ENCODE measurements at places on chromosomes 5 and 9.
A peak's percentile ranks its signal among the peaks of the same experiment; 100 is the strongest.

DNA sequence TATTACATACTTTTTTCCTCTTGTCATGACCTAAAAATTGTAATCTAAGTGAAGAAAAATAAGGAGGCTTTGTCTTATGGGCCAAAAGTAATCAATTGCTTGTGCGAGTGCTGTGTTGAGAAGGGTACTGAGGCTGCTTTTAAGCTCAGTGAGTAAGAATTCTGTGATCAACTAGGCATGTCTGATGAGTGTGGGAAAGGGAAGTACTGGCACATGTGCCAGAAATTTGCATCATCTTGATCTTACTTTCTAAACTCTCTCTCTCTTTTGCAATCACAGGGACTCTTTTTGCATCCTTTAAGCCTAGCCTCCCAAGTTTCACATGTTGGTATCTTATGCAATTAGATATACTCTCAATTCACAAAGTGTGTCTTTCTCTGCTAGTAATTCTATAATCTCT, 329.9 kb downstream of the KIF4B start:
- H3K4me1 ChIP-seq = no peaks in the 10 kb centered on the region
- no peak for DNase-seq
- no peak overlapping the region for H3K27ac ChIP-seq
- no peak overlapping the region for H3K4me3 ChIP-seq
- no peaks in the 10 kb centered on the region for H3K27me3 ChIP-seq
- H3K36me3 ChIP-seq = no peaks in the 10 kb centered on the region

- no peaks in the 10 kb centered on the region for H3K27me3 ChIP-seq
- no peaks in the 10 kb centered on the region for H3K36me3 ChIP-seq
- H3K27ac ChIP-seq = peak overlapping the region; percentile 41
- DNase-seq = no peak
- no peak overlapping the region for H3K4me3 ChIP-seq
These were observed 50.7 kb upstream of the ARRDC3 start for GRCh38 chr5:91433861-91434260.

- H3K4me3 ChIP-seq = no peak overlapping the region
- H3K27ac ChIP-seq = no peak overlapping the region
- no peaks in the 10 kb centered on the region for H3K4me1 ChIP-seq
- no peaks in the 10 kb centered on the region for H3K36me3 ChIP-seq
These were observed 30.0 kb downstream of the SIL1 start for GRCh38 chr5:139167952-139168720.

GRCh38 chr5:37208883-37209797, 40.0 kb downstream of the CPLANE1 start:
- no peaks in the 10 kb centered on the region for H3K36me3 ChIP-seq
- DNase-seq = peak; percentile 46
- H3K27ac ChIP-seq = no peak overlapping the region
- no peaks in the 10 kb centered on the region for H3K27me3 ChIP-seq
- peaks cover 2% of the 10 kb centered on the region for H3K4me1 ChIP-seq

GRCh38 chr9:110337727-110338126, at the start of gene TXNDC8:
Gene TXNDC8 (minus strand): TSS chr9:110337863.
- no peak for DNase-seq
- H3K27ac ChIP-seq = no peak within 1 kb of the TSS
- no peak within 1 kb of the TSS for H3K4me3 ChIP-seq
- H3K4me1 ChIP-seq = no peaks in the 10 kb centered on the region
- no peaks in the 10 kb centered on the region for H3K27me3 ChIP-seq

- DNase-seq = peak; percentile 89
- peaks cover 28% of the 10 kb centered on the region for H3K4me1 ChIP-seq
- H3K4me3 ChIP-seq = peak within 1 kb of the TSS; percentile 89
- H3K27ac ChIP-seq = peak within 1 kb of the TSS; percentile 88
These were observed at the start of gene MOB3B for GRCh38 chr9:27529316-27530278. Gene MOB3B (minus strand): TSS chr9:27529814. CDS start chr9:27455550, 74,264 bp downstream.

DNA sequence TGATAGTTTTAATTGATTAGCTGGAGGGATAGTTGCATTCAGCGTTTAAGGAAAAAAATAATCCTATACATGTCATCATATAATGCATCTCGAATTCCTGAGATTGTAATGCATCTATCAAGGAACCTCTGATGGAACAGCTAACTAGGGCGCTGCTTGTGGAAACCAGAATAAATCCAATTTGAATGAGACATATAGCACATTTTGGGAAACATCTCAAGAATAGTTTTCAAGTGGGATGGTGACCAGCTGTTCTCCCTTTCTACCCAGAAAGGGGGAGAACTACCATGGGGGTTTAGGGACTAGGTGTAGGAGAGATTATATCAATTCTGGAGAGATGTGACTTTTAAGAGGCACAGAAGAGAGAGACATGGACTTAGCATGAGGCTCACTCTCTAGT, 319.3 kb upstream of the BRINP1 start:
- H3K4me3 ChIP-seq = no peak overlapping the region
- no peaks in the 10 kb centered on the region for H3K27me3 ChIP-seq
- no peak for DNase-seq
- no peak overlapping the region for H3K27ac ChIP-seq
- no peaks in the 10 kb centered on the region for H3K36me3 ChIP-seq

DNA sequence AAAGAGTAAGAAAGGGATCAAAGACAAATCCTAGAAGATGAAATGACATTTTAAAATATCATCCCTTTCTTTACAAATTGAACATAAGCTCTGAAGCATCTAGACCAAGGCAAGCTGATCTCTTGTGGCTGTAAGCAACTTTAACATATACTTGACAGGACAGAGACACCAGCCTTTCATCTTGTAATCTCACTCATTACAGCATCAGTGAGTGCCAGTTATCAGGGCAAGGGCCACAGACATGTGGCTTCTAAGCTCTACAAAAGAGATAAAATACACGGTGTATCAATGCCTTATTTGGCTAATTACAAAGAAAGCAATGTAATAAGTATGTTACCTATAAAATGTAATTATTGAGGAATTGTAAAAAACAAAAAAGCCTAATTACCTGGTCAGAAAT, 95.0 kb downstream of the DROSHA start:
- no peak for DNase-seq
- H3K36me3 ChIP-seq = no peaks in the 10 kb centered on the region
- H3K4me3 ChIP-seq = no peak overlapping the region
- no peaks in the 10 kb centered on the region for H3K27me3 ChIP-seq
- H3K4me1 ChIP-seq = no peaks in the 10 kb centered on the region

DNA sequence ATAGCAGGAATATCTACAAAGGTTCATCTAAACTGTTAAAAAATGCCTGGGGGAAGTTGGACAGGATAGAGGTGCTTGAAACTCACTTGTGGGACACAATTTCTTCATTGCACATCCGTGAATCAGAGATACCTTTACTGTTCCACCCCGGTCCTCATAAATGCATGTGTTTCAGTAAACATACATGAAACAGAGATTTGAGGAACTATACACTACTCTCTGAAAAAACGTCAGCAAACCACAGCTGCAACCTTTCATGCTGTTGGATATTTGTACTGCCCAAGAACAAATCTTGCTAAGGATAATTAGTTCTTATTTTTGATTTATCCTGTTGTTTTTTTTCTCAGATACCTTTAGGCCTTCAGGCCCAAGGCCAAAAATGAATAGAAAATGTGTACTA, 337.3 kb downstream of the KDM4C start:
- DNase-seq = peak; percentile 30
- H3K36me3 ChIP-seq = peaks cover 8% of the 10 kb centered on the region
- no peaks in the 10 kb centered on the region for H3K27me3 ChIP-seq
- peaks cover 10% of the 10 kb centered on the region for H3K4me1 ChIP-seq

GRCh38 chr5:56301069-56301468, 67.9 kb upstream of the ANKRD55 start:
- no peak overlapping the region for H3K27ac ChIP-seq
- H3K4me1 ChIP-seq = no peaks in the 10 kb centered on the region
- no peaks in the 10 kb centered on the region for H3K36me3 ChIP-seq
- no peaks in the 10 kb centered on the region for H3K27me3 ChIP-seq
- no peak for DNase-seq

DNA sequence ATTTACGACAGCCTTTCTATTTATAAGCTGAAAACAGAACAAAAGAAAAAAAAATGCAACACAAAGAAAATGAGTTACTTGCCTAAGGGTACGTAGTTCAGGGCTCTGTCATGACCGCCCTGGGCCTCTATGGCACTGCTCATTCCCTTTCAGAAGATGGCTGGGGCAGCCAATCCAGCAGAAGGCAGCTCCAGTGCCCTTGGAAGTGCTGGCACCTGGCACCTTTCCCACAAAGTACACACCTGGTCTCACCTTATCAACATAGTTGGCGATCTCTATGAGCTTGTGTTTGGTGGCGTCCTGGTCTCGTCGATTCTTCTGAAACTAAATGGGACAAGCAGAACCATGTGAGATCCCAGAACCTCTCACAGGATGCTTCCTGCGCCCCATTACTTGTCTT, 53.2 kb downstream of the NIPAL4 start:
- no peaks in the 10 kb centered on the region for H3K27me3 ChIP-seq
- no peak for DNase-seq
- H3K4me1 ChIP-seq = peaks cover 50% of the 10 kb centered on the region
- peak overlapping the region; percentile 83 for H3K27ac ChIP-seq

DNA sequence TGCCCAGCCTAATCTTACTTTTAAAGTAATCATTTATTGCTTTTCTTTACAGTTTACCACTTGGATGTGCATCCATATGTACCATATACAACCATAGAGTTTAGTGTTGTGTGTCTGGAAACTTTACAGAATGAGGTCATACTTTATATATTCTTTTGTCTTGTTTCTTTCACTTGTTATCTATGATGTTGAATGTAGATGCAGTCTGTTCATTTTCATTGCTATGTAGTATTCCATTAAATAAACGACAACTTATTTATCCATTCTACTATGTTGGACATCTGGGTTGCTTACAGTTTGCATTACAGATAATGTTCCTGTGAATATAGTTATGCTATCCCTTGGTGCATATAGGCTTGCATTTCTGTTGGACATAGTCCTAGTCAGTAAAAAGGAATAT, 21.3 kb upstream of the SMIM15 start:
- no peaks in the 10 kb centered on the region for H3K36me3 ChIP-seq
- DNase-seq = no peak
- H3K4me3 ChIP-seq = no peak overlapping the region
- H3K27me3 ChIP-seq = no peaks in the 10 kb centered on the region

GRCh38 chr5:14467886-14468285, 113.7 kb upstream of the OTULINL start:
- no peak overlapping the region for H3K27ac ChIP-seq
- no peak for DNase-seq
- no peaks in the 10 kb centered on the region for H3K27me3 ChIP-seq
- peaks cover 62% of the 10 kb centered on the region for H3K36me3 ChIP-seq

DNA sequence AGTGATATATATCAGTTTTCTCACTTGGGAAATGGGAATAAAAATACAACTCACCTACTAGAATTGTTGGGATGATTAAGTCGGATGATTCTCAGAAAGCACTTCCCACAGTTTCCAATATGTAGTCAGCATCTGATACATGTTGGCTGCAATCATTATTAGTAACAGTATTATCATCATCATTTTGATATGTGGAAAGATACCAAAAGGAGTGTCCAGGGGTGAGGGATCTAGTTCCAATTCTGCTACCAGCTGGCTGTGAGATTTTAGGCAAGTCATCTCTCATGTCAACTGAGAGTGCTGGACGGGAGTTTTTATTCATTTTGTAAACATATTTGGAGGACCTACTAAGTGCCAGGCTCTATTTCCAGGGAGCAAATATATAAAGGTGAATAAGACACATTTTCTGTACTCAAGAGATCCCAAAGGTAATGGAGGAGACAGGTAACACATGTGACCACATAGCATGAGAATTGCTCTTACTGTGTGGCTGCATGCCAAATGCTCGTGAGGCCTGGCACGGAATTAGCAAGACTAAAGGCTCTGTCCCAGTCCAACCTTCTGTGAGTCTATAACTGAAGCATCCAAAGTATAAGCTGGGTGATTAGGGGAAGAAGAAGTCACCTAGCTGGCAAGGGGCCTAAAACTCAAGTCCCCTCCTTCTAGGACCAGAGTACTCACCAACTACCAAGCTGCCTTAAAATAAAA, 83.0 kb downstream of the GRIA1 start:
- DNase-seq = no peak
- no peaks in the 10 kb centered on the region for H3K36me3 ChIP-seq
- no peak overlapping the region for H3K4me3 ChIP-seq
- H3K27ac ChIP-seq = no peak overlapping the region
- no peaks in the 10 kb centered on the region for H3K4me1 ChIP-seq

DNA sequence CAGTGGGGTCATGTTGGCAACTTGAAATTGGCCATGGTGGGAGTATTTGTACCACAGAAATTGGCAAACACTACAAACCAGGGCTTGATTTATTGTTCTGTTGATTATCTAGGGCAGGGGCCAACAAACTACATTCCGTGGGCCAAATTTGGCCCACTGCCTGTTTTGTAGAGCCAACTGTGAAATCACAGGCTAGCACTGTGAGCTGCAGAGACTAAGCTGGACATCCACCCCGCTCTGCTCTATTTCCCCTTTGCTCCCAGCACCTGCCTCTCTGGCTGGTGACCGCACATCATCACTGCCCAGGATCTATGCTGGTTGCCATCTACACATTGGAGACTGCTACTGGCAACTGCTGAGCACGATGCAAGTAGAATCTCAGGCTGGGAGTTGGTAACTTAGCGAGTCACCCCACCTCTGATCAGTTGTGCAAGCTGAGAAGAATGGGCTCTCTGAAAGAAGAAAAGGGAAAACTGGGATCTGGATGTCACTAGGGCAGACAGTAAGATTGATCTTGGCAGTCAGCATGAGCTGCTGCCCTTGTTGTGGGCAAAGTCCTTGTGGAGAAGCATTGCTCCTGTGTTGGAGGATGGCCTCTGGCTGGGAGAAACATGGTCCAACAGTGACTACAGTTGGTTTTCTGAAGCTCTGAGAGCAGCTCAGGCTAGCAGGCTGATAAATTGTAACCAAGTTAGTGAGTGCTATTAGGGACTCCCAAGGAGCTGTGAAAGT, 144.7 kb upstream of the RAD23B start:
- no peak overlapping the region for H3K4me3 ChIP-seq
- no peak overlapping the region for H3K27ac ChIP-seq
- H3K27me3 ChIP-seq = no peaks in the 10 kb centered on the region
- no peaks in the 10 kb centered on the region for H3K36me3 ChIP-seq
- no peaks in the 10 kb centered on the region for H3K4me1 ChIP-seq
- no peak for DNase-seq

- H3K27me3 ChIP-seq = no peaks in the 10 kb centered on the region
- no peaks in the 10 kb centered on the region for H3K4me1 ChIP-seq
- H3K36me3 ChIP-seq = no peaks in the 10 kb centered on the region
These were observed 95.0 kb downstream of the APBA1 start for GRCh38 chr9:69577123-69577522.

DNA sequence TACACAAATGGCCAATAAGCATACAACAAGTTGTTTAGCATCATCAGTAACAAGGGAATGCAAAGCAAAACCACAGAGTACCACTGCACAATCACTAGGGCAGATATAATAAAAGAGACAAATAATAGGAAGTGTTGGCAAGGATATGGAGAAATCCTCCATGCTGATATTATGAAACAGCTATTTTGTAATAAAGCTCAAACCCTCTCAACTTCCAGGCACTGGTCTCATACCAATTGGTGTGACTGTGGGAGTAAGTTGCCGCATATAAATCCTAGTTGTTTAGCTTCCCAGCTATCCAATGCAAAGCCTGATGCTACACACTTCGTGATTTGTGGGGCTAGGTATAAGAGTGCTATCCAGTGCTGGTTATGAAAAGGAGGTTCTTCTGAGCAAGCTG, 88.6 kb downstream of the SMIM23 start:
- no peaks in the 10 kb centered on the region for H3K27me3 ChIP-seq
- H3K27ac ChIP-seq = no peak overlapping the region
- no peaks in the 10 kb centered on the region for H3K4me1 ChIP-seq
- no peak for DNase-seq
- H3K36me3 ChIP-seq = peaks cover 13% of the 10 kb centered on the region
- no peak overlapping the region for H3K4me3 ChIP-seq

Data from B cell (primary cell).